Adipocyte (in vitro differentiated cells): ENCODE measurements at places on chromosomes 1 and 21.

- DNase-seq, result no peak
Observed at GRCh38 chr1:8938232-8938999, 7.3 kb upstream of the CA6 start.

DNA sequence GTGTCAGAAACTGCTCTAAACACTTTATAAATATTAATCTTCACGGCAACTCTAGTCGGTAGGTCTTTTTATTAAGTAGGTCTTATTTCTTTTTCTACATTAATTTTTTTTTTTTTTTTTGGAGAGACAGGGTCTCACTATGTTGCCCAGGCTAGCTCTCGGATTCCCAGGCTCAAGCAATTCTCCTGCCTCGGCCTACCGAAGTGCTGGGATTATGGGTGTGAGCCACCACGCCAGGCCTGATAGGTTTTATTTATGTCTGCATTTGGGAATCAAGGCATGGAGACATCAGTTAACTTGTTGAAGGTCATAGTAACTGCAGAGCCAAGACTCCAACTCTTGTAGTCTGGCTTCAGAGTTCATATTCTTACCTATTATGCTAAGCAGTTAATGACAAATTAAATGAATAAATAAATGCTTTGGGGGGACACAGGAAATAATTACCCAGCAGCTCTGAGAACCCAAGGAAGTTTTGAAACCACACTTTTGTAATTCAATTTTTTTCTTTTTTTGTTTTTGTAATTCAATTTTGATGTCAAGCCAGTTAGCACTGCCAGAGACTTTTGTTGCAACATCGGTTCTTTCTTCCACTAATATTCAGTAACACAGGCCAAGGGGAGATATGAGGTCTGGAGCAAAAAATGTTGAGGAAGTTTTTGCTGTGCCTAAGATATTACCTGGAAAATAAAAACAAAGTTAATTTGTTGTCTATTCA lies 9.4 kb upstream of the UAP1 start:
- DNase-seq, result peak; percentile 82

- no peak for DNase-seq
Observed at GRCh38 chr1:47837056-47837830, 159.9 kb downstream of the TRABD2B start.

GRCh38 chr1:42529724-42530181 lies 66.7 kb downstream of the CCDC30 start:
- peak; percentile 3 for DNase-seq

- DNase-seq, result no peak
Observed at GRCh38 chr1:47216278-47217059, 15.6 kb downstream of the TAL1 start.

DNA sequence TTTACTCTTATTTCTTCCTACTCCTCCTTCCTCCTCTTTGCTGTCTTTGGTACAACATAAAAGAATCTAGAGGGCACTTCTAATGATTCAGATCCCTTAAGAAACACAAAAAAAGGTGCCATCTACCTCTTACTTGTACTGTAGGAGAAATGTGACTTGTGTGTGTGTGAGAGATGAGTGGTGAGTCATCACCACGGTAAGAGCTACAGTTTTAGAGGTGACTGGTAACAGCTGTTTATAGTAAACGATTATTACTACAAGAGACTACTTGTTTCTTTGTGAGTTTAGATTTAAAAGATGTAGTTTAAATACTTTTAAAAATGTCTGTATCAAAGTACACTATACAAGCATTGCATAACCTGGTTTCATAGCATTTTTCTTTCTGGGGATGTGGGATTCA lies 40.4 kb downstream of the SLC35D1 start:
- no peak for DNase-seq

DNA sequence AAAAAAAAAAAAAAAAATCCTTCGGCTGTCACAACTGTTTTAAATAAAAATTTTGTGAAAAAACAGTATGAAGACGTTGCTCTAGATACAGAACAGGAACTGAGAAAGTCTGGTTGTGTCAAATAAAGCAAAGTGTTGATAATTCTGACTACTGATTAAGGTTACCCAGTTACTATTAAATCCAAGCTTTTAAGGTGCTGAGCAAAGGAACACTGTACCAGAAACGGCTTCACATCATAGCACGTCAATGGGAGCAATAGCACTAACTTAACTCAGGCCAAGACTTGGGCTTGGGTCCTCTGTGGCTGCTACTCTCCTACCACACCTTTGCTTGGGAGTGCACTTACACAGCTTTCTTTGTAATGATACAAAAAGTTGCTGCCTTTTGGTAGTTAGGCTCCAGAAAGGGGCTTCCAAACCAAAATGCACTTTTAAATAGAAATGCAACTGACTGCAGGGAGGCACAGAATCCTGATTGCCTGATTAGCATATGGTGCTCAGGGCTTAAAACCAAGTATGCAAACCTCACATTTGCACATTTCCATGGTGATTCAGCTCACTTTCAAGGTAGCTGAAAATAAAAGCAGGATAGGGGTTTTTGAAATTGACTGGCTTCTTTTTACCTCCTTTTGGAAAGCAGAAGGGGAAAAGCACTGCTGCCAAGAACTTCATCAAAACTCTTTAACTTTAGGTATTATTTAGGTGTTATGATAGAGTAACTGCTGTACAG lies 6.3 kb downstream of the MCL1 start:
- peak; percentile 22 for DNase-seq

- no peak for DNase-seq
Observed at GRCh38 chr1:160226623-160227022, 21.4 kb downstream of the PEA15 start.

DNA sequence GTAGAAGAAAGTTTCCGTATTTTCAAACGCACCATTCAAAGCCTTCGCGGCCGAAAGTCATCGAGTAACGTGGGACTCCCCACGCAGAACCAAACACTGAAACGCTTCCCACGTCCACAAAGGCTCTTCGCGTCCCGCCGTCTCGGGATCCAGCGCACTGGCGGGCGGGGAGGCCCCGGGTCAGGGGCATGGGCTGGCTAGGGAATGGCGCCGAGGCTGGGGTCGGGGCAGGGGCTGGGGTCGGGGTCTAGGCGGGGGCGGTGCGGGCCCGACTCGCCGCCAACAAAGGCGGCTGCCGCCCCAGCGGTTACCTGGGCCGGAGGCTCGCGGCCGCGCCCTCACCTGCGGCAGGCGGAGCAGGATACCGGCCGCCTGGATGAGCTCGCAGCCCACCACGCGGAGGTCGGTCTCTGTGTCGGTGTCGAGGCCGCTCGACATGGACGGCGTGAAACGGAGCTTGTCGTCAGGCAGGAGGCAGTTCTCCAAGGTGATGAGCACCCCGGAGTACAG lies 403 bp downstream of the CCNL2 start:
- DNase-seq, result peak; percentile 46

DNA sequence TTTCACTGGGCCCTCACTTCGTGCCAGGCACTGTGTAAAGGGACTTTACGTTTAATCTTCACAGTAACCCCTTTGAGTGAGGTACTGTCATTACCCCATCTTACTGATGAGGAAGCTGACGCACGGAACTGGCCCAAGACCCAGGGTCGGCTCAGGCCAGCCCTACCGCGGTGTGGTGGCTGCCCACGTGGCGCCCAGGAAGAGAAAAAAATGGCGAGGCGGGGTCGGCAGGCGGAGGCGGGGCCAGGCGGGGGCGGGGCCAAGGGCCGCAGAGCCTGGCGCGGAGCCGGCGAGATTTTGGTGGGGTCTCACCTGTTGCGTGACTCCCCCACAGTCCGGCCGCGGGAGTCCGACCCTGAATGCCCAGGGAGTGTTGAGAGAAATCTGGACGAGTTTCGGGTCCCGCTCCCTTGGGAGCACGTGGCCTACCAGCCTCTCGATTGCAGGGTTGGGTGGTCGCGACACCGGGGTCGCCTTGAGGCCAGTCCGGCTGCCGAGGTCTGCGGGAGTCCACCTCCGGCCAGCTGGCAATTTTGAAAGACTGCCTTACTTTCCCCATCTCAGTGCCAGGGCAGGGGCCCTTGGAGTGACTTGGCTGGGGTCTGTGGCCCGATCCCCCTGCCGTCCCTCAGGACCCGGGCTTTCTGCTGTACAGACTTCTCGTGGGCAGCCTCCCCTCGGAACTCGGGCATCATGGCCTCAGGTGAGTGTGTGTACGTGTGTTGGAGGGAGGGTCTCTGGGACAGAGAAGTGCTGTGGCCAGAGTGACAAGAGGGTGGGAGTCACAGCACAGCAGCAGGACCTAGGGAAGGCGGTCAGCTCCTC lies at the start of the genes AMPD2 and GNAT2:
Gene AMPD2 (plus strand): TSS at position 262 of the 825 bp plus-strand sequence. CDS start 1,339 bp downstream, outside the sequence.
Gene GNAT2 (minus strand): TSS at position 41 of the 825 bp plus-strand sequence. CDS start 6,746 bp downstream, outside the sequence.
- peak; percentile 94 for DNase-seq

DNA sequence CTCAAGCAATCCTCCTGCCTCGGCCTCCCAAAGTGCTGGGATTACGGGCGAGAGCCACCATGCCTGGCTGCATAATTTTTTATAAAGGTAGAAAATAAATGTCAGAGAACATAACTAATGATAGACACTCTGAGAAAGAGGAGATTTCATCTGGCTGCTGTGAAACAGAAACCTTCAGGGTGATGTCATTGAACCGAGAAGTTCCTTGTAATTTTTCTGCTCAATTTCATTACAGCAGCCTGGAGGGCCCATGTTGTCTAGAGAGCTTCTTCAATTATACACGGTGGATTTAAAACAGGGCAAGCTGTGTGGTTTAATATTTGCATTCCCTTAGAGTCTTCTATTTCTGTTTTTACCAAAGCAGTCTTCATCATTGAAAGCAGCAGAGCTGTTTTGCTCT lies 64.3 kb upstream of the MORC3 start:
- peak; percentile 69 for DNase-seq

GRCh38 chr1:51945591-51945990 lies 44.9 kb downstream of the RAB3B start:
- peak; percentile 47 for DNase-seq

- DNase-seq, result no peak
Observed at GRCh38 chr1:231214918-231215680, 25.9 kb upstream of the GNPAT start.
